Fibroblast of skin of right quadriceps (primary cell): ENCODE measurements at places on chromosomes 3 and 15.

- no peak for DNase-seq
Measured at GRCh38 chr3:138477120-138477519, 42.7 kb downstream of the ESYT3 start.

DNA sequence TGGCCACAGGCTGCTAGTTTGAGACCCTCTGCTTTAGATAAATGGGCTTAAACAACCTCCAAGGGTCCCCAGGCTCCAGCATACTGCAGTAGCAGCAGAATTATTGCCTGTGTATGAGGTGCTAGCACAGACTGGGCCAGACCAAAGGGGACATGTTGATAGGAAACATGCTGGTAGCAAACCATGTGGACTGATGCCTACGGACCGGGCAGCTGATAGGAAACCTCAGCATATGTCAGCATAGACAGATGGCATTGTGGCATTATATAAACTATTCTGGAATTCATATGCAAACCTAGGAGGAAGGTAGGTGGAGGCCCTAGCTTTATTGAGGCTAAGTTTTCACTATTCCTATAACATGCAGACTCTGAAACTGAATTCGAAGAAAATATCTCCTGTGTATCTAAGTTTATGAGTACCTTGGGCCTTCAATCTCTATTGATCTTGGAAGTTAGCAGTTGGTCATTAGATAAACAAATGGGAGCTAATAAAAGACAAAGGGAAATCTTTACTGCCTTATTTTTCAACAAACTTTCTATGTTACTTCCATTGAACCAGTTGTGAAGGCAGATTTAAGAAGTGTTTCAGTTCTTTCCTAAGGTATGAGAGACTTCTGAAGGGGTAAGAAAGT is 1.7 kb upstream of the HGD start:
- DNase-seq: no peak

- DNase-seq: no peak
Measured at GRCh38 chr3:129343643-129344360, 65.1 kb downstream of the HMCES start.

DNA sequence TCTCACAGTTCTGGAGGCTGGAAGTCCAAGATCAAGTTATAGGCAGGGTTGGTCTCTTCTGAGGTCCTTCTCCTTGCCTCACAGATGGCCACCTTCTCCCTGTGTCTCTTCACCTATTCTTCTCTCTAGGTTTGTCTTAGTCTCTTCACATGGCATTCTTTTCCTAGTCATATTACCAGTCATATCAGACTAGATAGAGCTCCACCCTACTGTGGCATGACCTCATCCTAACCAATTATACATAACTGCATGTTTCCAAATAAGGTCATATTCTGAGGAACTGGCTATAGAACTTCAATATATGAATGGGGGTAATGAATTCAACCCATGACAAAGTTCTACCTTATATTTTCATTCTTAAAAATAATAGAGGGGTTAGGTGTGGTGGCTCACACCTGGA is 196.4 kb upstream of the UBE3A start:
- DNase-seq: peak; percentile 34

DNA sequence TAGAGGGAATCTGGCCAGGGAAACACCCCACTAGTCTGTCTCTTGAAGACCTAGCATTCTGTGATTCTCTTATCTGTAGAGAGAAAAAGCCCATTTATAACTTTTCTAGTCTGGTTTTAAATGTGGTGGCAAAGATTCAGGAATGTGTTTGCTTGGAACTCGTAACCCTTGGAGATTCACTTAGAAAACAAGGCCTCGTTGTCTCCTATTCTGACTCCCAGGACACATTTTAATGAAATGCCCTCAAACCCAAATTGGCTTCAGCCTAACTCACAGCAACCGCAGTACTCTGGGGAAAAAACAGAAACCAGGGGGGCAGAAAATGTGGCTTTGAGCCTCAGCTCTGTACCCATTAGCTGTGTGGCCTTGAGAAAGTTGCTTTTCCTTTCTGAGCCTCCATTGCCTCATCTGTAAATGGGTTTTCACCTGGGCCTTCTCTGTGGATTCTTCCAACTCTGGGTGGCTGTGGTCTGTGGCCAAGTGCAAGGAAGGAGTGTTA is 36.5 kb downstream of the RPLP1 start:
- DNase-seq: no peak

DNA sequence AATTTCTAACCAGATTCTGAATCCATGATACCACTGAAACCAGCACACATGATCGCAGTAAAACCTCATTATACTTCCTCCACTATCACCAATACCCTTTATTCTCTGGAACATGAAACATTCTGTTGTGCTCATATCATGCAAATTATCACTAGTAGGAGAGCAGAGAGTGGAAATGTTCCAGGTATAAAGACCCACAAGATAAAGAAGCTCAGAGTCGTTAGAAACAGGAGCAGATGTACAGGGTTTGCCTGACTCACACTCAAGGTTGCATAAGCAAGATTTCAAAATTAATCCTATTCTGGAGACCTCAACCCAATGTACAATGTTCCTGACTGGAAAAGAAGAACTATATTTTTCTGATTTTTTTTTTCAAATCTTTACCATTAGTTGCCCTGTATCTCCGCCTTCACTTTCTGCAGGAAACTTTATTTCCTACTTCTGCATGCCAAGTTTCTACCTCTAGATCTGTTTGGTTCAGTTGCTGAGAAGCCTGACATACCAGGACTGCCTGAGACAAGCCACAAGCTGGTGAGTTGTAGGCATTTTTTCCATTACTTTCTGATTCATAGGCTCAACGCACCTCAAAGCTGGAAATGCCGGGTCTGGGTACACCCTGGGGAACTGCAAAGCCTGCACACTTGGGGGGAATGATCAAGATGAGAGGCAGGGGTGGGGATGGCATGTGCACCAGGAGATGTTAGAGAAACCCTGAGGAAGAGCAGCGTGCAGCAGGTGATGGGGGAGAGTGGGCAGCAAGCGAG is at the start of gene CCR2:
Gene CCR2 (plus strand): TSS at position 465 of the 764 bp plus-strand sequence. CDS start 3,417 bp downstream, outside the sequence.
- DNase-seq: no peak

DNA sequence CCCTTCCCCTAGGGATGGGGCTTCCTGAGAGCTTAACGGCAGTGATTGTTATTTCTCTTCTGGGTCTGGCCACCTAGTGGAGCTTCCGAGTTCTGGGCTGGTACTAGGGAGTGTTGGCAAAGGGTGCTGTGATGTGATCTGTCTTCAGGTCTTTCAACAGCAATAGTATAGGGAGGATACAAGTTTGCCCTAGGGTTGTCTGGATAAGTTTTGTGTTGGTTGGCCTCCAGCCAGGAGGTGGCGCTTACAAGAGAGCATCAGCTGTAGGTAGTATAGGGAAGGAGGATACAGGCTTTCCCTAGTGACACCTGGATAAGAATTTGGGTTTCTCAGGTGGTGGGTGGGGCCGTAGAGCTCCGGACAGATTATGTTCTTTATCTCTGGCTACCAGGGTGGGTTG is 19.2 kb upstream of the CPOX start:
- no peak for DNase-seq

DNA sequence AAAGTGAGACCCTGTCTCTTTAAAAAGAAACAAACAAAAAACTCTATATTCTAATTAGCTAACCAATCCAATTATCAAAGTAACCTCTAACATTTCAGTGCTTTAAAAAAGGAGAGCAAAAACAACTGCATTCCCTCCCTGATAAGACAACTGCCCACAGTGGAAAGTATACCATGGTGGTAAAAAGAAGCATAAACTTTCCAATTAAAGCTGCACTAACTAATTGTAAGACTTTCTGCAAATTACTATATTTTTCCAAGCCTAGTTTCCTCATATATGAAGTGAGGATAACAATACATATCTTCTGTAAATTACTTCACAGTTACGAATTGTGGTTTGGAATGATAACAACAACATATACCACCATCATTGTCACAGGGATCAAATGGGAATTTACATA is 35.5 kb downstream of the STAG1 start:
- DNase-seq: no peak
